ENCODE measurements at places on chromosomes 7 and 10.

GRCh38 chr10:132389433-132390169 is 7.4 kb upstream of the PWWP2B start:
- no peak for DNase-seq

- no peak for DNase-seq
Observed at GRCh38 chr7:106987777-106988176, 56.7 kb upstream of the PRKAR2B start.

DNA sequence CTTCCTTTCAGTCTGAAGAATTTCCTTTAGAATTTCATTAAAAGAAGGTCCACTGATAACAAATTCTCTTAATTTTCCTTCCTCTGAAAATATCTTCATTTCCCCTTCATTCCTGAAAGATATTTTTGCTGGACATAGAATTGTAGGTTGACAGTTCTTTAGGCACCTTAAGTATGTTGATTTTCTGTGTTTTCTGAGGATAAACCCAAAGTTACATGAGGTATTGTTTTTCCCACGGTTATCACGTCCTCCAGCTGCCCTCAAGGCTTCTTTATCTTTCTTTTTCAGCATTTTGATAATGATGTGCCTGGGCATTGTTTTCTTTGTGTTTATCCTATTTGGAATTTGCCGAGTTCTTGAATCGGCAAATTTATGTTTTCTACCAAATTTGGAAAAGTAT is 105.3 kb downstream of the ELFN1 start:
- no peak for DNase-seq

GRCh38 chr10:104201636-104202035 is 30.5 kb downstream of the CFAP43 start:
- no peak for DNase-seq
